Inflammatory macrophage treated with lipopolysaccharide for 4 hours (primary cell): ENCODE measurements at places on chromosomes 16 and 17.

DNA sequence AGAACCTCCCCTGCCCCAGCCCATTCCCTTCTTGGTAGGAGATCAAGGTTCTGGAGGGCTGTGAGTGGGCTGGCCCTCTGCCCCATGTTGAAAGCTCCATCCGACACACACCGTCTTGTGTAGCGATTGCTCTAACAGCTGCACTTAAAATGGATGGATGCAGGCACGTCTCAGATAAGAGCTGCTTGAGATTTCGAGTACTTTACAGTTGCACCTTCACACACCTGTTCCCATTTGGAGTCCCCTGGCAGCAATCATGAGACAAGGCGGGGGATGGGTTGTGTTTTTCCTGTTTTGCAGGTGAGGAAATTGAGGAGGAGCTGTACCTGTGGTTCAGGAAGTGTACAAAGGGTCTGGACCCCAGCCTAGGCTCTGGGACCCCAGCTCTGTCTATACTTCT is 25.6 kb upstream of the TAC4 start:
- DNase-seq: no peak

DNA sequence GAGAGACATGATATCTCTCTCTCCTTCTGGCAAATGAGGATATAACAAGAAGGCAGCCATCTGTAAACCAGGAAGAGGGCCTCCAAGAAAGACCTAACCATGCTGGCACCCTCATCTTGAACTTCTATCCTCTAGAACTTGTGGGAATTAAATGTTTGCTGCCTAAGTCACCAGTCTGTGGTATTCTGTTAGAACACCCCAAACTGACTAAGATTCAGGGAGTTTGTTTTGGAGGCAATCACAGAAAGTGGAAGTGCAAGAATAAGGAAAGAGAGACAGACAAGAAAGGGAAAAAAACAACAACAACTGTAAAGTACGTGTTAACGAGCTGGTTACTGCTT is 114.5 kb upstream of the GOT2 start:
- DNase-seq: no peak

DNA sequence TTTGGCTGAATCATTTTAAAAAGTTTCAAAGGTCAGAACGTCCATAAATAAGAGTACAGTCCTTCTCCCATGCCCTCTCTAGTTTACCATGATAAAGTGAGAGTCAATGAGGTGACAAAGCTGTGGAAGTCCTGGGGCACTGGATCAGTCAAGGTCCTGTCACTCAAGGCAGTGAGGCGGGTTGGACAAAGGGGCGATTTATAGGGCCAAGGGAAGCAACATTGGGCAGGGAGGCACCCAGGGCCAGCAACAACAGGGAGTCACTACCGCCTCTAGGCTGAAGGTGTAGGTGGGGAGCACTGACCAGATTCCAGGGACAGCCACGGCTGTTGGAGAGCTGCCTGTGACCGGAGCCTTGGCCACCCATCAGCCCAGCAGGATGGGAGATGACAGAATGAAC is 28.6 kb upstream of the DYNLL2 start:
- DNase-seq: no peak

DNA sequence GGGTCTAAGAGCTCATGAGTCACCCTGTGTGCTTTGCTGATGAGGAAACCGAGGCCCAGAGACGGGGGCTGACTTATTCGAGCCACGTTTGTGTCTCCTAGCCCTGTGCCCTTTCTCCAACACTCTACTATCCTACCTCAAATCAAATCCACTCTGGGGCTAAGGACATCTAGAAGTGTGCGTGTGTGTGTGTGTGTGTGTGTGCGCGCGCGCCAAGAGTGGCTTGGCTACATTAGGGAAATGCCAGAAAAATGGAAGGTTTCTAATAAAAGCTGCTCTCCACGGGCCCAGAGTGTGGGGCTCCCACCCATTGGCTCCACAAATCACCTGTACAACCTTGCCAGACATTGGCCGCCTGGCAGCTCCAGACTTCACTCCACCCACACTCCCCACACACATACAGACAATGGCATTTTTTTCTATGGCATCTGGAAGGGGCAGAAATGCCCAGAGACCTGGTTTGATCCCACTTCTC is 30.3 kb upstream of the PHOSPHO1 start:
- DNase-seq: peak; percentile 90

DNA sequence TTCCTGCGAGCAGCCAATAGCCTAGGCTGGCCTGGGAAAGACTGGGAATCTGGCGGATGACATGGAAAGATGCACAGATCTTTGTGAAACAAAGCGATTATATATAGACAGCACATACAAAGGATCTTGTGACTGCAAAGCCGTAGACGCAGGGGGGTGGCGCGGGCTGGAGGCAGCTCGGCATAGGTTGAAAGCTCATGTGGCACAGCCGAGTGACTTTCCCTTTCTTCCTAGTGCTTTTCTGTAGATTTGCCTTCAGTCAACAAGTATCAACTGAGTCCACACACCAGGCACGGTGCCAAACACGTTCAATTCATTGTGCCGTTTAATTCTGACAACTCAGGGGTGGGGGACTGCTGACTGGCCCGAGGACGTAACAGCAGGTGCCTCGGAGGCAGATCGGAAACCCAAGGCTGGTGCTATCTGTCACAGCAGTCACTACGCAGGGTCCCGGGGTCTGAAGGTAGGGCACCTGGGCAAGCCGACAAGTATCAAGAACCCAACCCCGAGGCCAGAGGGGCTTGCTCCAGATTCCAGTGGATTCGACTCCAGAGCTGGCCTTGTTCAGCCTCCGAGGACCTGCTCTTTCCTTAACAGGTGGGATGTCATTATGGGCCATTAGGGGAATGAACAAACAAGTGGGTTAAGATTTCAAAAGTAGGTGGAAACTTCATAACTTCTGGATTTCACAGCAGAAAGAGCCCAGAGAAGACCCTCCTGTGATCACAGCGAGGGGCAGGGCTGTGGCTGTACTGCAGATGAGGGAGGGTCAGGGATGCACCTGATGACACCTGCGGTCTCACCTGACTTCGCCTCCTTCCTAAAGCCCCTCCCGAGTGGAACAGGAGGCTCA is 5.9 kb downstream of the PAM16 start:
- DNase-seq: no peak

- no peak for DNase-seq
These were observed 4.9 kb upstream of the HSD11B2 start for GRCh38 chr16:67426022-67426421.

GRCh38 chr17:29181226-29181625 is 1.0 kb upstream of the MYO18A start:
- no peak for DNase-seq

DNA sequence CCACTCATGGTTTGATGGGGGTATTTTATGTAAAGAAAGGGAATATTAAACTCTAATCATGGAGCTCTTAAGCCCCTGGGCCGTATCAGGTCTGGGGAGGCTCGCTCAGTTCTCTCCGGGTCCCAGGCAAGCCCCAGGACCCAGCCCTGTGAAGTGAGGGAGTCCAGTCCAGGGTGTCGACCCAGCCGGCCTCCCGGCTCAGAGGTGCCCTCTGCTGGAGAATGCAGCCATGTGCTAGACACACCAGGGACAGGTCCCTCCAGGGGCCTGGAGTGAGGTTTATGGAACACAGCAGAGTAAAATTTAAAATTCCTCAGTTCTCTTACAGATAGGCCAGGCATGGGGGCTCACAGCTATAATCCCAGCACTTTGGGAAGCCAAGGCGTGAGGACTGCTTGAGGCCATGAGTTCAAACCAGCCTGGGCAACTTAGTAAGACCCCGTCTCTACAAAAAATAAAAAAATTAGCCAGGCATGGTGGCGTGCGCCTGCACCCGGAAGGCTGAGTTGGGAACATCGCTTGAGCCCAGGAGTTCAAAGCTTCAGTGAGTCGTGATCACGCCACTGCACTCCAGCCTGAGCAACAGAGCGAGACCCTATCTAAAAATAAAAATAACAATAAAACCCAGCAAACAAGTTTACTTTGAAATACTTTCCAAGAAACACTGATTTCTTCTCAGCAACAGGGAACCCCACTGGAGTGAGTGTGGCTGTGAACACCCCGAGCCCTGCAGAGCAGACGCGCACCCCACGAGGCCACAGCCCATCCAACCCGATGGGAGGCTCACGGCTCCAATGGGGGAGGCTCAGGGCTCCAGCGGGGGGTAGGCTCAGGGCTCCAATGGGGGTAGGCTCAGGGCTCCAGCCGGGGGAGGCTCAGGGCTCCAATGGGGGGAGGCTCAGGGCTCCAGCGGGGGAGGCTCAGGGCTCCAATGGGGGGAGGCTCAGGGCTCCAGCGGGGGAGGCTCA is 72.2 kb downstream of the ZNF778 start:
- peak; percentile 52 for DNase-seq

GRCh38 chr17:72126575-72127486 is 6.0 kb downstream of the SOX9 start:
- DNase-seq: no peak

DNA sequence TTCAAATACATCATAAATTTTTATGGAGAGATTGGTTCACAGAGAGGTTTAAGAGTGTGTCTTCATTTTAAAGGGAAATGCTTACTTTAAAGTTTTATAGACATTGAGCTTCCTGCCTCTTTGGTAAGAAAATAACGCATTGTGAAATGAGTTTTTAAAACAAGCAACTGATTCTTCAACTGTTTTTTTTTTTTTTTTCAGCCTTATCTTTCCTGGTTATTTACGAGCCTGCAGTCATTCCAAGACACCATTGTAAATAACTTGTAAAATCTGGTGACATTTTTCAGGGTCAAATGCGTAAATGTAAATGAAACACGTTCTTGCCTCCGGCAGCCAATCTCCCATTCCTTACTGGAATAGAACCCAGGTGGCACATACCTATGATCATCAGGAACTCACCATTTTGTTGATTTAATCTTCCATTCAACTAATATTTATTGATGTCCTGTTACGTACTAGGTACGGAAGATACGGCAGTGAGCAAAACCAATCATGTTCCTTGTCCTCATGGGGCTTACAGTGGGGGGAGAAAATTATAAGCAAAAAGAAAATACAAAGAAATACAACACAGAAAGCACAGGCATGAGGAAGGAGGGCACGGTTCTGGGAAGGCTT is 33.2 kb upstream of the CDYL2 start:
- DNase-seq: no peak

GRCh38 chr17:27345141-27345904 is 51.4 kb downstream of the WSB1 start:
- DNase-seq: no peak

- no peak for DNase-seq
These were observed 15.5 kb upstream of the SUPT4H1 start for GRCh38 chr17:58367461-58367860.

- peak; percentile 1 for DNase-seq
These were observed 41.1 kb downstream of the AHSP start for GRCh38 chr16:31568577-31569359.

DNA sequence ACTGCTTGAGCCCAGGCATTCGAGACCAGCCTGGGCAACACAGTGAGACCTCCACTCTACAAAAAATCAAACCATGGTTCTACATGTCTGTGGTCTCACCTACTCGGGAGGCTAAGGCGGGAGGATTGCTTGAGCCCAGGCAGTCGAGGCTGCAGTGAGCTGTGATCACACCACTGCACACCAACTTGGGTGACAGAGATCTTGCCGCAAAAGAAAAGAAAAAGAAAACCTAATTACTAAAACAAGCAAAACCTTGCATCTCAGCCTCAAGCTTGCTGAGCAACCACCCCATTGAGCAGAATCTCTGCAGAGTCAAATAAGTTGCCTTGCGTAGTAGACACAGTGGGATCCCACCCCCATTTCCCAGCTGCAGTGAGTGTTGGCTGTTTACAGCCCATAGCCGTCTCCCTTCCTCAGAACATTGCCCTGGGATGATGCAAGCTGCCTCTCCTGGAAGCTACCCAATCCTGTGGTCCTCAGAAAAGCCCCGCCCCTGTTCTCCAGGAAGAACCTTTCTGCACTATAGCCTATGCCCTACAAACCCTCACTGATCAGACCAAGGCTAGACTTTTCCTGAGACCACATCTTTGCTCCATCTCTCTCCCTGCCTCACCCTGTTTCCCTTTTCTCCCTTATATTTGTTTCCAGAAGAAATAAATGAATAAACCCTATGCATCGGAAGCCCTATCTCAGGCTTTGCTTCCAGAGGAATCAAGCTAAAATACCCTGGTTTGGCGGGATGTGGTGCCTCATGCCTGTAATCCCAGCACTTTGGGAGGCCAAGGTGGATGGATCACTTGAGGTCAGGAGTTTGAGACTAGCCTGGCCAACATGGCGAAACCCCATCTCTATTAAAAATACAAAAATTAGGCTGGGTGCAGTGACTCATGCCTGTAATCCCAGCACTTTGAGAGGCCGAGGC is 16.7 kb upstream of the ERN2 start:
- peak; percentile 19 for DNase-seq

DNA sequence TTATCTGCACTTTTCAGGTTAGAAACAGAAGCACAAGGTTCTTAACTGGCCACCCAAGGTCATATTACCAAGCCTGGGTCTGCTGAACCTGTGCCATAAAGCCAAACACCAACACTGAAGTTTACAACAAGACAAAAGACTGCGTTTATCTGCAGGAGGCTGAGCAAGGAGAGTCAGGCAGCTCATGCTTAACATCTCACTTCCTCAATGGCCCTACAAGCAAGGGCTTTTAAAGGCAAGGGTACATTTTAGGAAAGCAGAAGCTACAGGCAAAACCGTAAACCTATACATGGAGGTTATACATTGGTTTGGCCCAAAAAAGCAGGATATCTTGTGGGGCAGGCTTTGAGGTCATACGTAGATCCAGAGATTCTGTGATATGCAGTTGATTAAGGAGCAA is 91.2 kb downstream of the GNAO1 start:
- peak; percentile 42 for DNase-seq

DNA sequence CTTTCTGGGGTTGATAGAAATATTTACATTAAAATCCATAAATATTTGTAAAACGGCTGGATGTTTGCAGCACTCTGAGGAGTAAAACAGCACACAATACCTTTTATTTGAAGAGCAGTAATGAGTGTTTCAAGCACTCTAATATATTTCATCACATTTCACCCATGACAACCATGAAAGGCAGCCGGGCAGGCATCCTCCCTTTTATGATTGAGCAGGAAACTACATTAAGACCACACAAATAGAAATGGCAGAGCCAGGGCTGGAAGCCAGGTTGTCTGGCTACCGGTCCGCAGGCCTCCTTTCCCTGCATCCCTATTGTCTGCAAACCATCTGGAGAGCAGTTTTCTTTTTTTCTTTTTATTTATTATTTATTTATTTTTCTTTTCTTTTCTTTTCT is 23.1 kb upstream of the GPRC5C start:
- no peak for DNase-seq

- peak; percentile 65 for DNase-seq
These were observed 46.1 kb downstream of the CYTH1 start for GRCh38 chr17:78735832-78736525.

- no peak for DNase-seq
These were observed 10.8 kb downstream of the KCTD5 start for GRCh38 chr16:2692948-2693651.

DNA sequence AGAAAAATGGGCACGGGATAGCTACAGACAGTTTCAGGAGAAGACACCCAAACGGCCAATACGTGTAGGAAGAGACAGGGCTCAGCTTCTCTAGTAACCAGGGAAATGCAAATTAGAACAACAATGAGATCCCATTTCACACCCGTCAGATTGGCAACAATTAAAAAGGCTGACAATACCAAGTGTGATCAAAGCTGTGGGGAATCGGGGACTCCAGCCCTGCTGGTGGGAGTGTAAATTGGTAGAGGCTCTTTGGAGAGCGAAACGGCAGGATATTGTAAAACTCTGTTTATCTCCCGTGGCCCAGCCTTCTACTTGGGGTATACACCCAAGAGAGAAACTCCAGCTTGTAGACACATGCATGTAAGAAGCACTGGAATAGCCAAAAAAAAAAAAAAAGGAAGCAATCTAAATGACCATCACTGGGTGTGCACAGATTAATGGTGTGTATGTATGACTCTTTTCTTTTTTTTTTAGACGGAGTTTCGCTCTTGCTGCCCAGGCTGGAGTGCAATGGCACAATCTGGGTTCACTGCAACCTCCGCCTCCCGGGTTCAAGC is 27.5 kb downstream of the MYBBP1A start:
- no peak for DNase-seq

- DNase-seq: no peak
These were observed 57.5 kb downstream of the GPR139 start for GRCh38 chr16:20016234-20016633.
